ENCODE measurements at places on chromosomes 2 and 18.

GRCh38 chr2:113136828-113137775, 9.7 kb downstream of the IL1RN start:
- peak; percentile 69 for DNase-seq

GRCh38 chr2:193966590-193966989, 1690.4 kb upstream of the SLC39A10 start:
- DNase-seq, result no peak

GRCh38 chr2:20702563-20702962, 35.6 kb downstream of the GDF7 start:
- DNase-seq, result no peak

- no peak for DNase-seq
These were observed 22.7 kb upstream of the NFATC1 start for GRCh38 chr18:79372991-79373390.

DNA sequence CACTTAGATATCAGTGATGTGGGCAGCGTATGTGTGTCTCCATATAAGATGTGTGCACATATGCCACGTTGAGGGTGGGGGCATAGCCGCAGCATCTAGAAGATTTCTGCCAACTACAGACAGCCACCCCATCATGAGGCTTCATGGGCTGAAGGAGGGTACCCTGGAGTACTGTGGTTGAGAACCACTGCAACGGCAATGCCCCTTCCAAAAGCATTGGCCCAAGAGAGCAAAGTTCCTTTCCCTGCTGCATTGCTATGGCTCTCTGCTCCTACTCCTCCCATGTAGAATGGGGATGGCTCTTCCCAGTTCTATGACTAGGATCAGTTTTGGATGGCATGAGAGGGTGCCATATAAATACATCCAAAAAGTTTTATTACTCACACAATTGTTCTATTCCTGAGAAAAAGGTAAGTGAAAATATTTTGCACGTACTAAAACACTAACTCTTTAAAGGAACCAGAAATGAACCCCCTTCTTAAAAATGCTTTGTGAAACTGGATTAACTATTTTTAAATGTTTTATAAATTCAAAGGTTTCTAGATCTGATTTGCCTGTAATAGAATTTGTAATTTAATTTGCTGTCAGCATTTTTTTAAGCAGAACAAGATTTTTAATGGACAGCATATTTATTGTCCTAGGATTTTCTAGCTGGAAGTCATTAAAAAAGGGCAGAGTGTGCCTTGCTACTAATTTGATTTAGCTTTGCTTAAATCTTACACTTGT, 4.4 kb upstream of the RPL31 start:
- no peak for DNase-seq

GRCh38 chr2:130892793-130893785, 56.4 kb downstream of the ARHGEF4 start:
- no peak for DNase-seq

GRCh38 chr2:217740178-217740577, 262.6 kb downstream of the TNS1 start:
- no peak for DNase-seq

DNA sequence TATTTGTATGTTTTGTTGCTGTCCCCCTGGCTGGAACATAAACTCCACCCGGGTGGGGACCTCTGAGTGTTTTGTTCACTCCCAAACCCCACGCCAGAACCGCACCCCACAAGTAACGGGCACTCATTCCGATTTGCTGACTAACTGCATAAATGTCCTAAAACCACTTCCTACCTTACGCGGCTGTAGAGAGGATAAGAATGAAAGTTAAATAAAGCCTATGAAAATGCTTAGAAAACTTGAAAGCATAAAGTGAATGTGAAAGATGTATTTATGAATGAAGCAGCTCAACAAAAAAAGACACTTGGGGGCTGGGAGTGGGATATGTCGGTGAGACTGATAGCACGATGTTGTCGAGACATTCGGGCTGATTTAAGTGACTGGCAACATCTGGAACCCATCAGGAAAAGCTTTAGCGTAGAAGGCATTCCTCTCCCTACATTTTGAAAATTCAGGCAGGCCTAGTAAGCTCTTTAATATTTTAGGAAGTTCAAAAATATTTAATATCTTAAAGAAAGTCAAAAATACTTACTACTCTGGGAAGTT, 206.7 kb downstream of the SH3RF3 start:
- DNase-seq, result no peak

GRCh38 chr2:180644709-180645108, 335.7 kb upstream of the UBE2E3 start:
- DNase-seq, result no peak

DNA sequence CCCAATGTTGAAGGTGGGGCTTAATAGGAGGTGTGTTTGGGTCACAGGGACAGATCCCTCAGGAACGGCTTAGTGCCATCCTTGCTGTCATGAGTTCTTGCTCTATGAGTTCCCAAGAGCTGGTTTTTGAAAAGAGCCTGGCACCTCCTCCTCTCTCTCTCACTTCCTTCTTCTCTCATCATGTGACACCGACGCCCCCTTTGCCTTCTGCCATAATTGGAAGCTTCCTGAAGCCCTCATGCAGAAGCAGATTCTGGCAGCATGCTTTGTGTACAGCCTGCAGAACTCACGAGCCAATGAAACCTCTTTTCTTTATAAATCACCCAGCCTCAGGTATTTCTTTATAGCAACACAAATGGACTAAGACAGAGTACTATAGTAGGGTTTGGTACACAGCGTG, 100.4 kb upstream of the SH3BP4 start:
- no peak for DNase-seq

GRCh38 chr2:160208655-160209515, 8.8 kb upstream of the ITGB6 start:
- no peak for DNase-seq

GRCh38 chr2:177682006-177682405, 289.4 kb downstream of the AGPS start:
- DNase-seq, result no peak

DNA sequence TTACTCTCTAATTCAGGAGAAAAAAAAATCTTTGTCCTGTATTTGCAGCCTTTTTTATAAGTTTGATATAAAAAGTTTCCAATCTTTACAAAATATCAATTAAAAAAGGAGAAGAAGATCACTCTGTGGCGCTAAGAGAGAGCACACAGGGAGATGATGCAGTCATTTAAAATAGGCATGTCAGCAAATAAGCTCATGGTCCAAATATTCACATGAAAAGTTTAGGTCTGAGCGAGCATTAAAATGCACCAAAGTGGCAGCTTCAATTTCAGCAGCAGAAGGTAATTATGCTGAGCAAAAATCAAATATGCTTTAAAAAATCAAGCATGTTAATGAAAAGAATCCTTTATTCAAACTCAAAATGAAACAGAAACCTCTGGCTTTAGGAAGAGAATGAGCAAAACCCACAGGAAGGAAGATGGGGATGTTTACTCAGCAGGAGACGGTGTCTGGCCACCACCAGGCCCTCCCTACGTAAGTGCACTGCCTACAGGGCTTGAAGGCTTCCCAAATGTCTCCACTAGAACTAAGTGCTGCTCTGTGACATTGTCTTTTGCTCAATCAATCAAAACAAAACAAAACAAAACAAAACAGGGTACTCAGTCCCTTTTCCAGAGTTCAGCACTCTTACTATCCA, 120.4 kb downstream of the L3MBTL4 start:
- no peak for DNase-seq

DNA sequence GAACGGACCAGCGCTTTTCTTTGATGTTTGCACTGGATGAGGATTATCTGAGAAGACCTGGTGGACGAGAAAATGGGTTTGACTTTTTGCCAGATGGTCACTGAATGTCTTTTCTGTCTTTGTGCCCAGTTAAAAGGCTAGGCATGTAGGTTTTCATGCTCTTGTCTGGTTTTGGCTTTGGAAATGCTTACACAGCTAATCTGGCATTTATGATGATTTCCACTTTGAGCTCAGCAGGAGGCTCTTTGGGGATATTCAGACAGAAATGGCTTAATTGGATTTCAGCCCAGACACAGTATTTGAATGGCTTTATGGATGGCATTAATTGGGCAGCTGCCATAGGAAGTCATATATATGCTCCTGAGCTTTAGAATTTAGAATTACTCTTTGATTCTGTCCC, 59.6 kb downstream of the NCK2 start:
- no peak for DNase-seq

DNA sequence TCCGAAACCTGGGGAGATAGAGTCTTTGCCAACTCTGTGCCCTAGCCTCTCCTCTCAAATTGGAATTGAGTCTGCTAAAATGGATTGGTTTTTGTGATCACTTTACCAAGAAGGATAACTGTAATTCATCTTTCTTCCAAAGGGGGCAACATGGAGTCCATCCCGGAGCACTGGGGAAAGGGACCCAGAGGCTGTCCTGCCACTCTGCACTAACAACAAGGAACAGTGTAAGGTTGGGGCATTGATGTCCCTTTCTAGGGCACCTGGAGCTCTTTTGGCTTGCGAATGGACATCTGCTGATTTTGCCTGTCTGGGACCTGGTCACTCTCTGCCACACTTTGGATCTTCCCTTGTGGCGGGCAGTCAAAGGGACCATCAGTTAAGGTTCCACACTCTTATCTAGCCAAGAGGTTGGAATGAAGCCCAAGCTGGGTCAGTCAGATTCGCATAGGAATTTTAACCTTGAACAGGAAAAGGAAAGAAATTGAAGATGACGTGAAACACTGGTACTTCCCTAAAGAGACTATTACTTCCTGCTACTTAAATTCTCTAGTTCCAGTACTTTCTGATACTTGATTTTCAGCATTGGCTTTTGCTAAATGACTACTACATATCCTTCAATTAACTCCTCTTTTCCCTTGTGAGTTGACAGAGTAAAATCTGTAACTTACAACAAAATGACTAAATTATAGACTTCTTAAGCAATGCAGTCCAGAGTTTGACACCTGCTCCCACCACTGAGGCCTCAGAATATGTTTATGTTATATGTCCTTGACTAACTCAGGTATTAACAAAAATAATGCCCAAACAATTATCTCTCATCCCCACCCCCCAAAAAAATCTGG, 64.7 kb upstream of the KLF7 start:
- DNase-seq, result peak; percentile 27

GRCh38 chr2:189412330-189412953, 28.8 kb upstream of the WDR75 start:
- peak; percentile 37 for DNase-seq

GRCh38 chr2:84288293-84288692, 170.8 kb downstream of the SUCLG1 start:
- DNase-seq, result no peak

All from hematopoietic multipotent progenitor cell treated with erythropoietin and hydrocortisone succinate and interleukin-3 and kit ligand, for 15 days (in vitro differentiated cells).